ENCODE measurements at places on chromosomes 13 and 19.
A peak's percentile ranks its signal among the peaks of the same experiment; 100 is the strongest.

DNA sequence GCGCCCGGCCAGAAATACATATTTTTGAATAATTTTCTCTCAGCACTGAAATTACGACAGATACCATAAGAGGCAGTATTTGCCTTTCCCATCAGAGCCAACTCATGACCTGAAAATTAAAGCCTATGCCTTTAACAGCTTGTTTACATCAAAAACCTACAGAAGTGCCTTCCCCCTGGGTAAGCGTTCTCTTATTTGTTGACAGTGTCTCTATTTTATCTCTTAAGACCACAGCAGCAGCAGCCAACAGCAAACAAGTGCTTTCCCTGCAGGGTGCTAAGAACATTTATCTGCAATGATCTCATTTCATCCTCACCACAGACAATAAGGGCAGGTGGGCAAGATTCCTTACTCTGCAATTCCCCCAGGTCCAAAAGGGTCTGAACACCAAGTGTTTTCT, 6.0 kb downstream of the AKAP8L start:
- DNase-seq: no peak

DNA sequence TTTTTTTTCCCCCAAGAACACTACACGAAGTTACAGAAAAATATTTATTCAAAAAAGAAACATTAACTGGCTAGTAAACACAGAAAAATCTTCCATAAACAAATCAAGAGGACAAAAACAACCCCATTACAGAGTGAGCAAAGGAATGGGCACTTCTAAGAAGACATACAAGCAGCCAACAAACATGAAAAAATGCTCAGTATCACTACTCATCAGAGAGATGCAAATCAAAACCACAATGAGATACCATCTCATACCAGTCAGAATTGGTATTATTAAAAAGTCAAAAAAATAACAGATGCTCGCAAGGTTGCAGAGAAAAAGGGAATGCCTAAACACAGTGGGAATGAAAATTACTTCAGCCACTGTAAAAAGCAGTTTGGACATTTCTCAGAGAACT, 131.7 kb downstream of the UGGT2 start:
- no peak for DNase-seq

DNA sequence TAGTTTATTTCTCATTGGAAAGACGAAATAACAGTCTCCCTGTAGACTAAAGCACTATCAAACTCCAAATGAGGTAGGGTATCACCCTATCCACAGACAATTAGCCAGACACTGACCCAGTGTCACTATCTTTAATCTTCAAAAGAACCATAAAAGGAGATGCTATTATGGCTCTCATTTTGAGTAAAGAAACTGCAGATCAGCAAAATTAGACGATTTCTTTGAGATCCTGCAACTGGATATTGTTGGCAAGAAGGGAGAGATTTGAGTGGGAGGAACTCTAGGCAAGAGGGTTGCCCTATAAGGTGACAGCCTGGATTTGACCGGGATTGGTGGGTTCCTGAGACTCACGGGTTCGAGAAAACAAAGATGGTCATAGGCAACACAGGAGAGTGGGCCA, 71.2 kb downstream of the PCDH9 start:
- DNase-seq: no peak

DNA sequence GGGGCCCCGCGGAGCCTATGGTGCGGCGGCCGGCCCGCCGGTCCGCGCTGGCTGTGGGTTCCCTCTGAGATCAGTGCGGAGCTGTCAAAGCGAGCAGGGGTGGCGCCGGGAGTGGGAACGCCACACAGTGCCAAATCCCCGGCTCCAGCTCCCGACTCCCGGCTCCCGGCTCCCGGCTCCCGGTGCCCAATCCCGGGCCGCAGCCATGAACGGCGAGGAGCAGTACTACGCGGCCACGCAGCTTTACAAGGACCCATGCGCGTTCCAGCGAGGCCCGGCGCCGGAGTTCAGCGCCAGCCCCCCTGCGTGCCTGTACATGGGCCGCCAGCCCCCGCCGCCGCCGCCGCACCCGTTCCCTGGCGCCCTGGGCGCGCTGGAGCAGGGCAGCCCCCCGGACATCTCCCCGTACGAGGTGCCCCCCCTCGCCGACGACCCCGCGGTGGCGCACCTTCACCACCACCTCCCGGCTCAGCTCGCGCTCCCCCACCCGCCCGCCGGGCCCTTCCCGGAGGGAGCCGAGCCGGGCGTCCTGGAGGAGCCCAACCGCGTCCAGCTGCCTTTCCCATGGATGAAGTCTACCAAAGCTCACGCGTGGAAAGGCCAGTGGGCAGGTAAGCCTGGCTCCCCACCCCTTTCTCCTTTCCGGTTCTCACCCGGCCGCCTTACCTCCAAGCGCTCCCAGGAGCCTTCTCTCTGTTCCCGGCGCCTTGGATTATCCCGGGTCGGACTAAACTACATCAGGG, at the start of gene PDX1:
PDX1 (plus strand) TSS at position 67 of the 743 bp plus-strand sequence; CDS start at position 206, 139 bp downstream.
- no peak for DNase-seq

GRCh38 chr13:65872448-65872847, 1357.7 kb downstream of the PCDH9 start:
- DNase-seq: no peak

DNA sequence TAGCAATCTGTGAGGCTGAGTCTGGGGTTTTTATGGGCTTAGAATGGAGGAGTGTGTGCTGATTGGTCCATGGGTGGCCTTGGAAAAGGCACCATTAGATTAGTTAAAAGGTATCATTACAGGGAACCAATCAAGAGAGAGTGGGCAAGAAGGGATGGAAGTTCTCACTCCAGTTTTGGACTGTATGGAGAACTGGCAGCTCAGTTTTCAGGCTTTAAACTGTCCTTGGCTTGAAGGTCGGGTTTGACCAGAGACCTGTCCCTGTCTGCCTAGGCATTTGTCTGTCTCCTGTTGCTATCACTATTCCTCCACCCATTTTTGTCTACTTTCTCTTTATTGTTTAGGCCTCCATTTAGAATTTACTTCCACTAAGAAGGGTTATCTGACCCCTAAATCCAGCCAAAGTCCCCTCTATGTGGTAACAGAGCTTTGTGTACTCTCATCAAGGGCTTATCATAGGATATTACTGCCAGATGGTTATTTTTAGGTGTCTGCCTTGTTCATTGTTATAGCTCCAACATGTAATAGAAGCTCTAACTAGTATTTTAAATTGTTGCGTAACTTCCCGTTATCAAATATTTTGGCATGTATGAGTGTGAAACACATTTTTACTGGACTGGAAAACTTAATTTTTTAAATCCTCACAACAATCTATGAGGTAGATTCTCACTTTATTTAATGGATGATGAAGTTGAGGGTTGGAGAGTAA, 133.3 kb upstream of the SLC10A2 start:
- DNase-seq: no peak

GRCh38 chr19:47280183-47280797, 5.6 kb downstream of the INAFM1 start:
- DNase-seq: peak; percentile 65

- DNase-seq: peak; percentile 32
Measured at GRCh38 chr13:94595001-94595949, 677 bp downstream of the TGDS start.

GRCh38 chr19:5985098-5985783, 7.3 kb upstream of the RANBP3 start:
- no peak for DNase-seq

GRCh38 chr13:99383511-99383921, 76.3 kb upstream of the GPR183 start:
- no peak for DNase-seq

DNA sequence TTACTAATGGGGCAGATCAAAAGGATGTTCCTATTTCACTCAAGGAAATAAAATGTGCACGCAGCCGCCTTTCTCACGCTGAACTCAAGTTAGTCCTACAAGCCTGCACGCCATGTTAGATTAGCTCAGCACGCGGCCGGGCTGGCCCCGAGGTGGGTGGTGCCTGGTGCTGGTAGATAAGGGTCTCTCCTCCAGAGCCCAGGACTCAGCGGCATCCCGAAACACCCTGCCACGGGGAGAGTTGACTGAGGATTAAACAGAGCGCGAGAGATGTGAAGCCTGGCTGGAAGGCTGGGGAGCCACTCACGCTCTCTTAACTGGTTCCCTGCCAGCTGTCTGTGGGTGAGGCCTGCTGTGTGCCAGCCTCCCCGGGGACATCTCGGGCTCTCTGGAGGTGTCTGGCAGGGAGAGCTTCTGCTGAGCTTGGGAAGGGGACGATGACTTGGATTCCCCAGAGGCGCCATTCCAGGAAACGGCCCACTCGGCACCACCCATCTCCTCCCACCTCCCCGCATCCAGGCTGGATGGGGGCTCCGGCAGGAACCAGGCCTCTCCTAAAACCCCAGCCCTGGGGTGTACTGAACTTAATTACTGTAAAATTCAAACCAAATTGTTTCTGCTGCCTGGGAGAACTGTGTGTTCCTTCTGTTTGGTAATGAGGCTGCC, 122.2 kb downstream of the KDM4B start:
- no peak for DNase-seq

- no peak for DNase-seq
Measured at GRCh38 chr13:30429721-30430694, 7.7 kb downstream of the UBE2L5 start.

DNA sequence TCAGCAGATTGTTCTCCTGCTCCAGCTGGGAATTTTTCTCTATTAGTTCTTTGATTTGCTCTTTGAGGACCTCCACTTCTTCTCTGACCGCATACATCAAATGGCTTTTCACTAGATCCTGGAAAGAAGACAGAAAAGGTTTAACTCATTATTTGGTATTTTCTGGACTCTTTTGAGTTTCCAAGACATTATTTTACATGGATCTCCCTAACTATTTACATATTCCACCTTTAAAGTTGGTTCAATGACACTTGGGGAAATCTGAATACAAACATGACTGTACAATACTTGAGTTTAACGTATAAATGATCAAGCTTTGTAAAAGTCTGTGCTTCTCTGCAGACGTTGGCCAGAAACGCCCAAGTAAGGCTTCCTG, 61.1 kb downstream of the SERP2 start:
- no peak for DNase-seq

DNA sequence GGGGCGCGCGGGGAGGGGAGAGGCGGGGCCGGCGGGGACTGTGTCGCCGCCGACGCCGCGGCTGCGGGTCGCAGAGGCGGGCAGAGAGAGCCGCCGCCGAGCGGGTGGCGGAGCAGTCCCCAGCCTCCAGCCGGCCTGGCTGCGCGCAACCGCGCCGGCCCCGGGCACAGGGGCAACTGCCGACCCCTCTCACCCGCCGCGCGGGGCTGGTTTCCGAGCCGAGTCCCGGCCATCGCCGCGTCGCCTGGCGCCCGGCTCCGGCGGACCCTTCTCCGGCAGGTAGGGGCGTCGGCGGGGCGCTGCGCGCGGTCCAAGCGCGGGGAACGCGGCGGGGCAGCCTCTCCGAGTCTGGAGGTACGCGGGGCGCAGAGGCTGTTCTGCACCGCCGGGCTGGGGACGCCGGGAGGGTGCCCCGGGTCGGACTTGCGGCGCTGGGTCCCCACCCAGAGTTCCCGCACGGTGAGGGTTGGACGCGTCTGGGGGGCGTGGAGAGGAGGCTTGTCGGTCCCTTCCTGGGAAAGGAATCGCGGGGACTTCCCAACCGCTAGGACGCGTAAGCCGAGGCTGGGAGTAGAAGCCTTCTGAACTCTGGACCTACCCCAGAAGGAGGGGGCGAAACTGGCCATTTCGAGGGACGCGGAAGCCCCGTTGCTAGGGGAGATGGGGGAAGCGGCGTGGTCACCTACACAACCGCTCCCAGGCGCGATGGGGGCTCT, 133.6 kb upstream of the MYO16 start:
- no peak for DNase-seq
